PC-9 (cell line): ENCODE measurements at places on chromosomes 13 and 19.

GRCh38 chr13:42561752-42562467 is 12.0 kb upstream of the TNFSF11 start:
- no peaks in the 10 kb centered on the region for H3K27me3 ChIP-seq
- DNase-seq = no peak
- no peaks in the 10 kb centered on the region for H3K36me3 ChIP-seq
- H3K27ac ChIP-seq = no peak overlapping the region
- H3K4me3 ChIP-seq = no peak overlapping the region
- no peaks in the 10 kb centered on the region for H3K4me1 ChIP-seq

DNA sequence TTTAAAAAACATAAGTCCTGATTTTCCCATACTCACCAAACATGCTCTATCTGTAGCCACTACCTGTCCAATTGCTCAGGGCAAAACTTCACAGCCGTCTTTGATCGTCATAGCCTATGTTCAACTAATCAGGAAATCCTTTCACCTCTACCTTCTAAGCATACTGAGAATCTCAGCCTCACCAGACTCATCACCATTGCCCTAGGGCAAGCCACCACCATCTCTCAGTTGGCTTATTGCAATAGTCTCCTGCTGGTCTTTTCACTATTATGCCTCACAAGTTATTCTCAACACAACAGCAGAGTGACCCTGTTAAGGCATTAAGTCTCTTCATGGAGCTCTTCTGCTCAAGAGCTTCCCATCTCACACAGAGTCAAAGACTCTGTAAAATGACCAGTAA is 260.4 kb upstream of the MAB21L1 start:
- no peaks in the 10 kb centered on the region for H3K4me1 ChIP-seq
- no peak overlapping the region for H3K27ac ChIP-seq
- no peak for DNase-seq
- H3K4me3 ChIP-seq = no peak overlapping the region
- H3K36me3 ChIP-seq = no peaks in the 10 kb centered on the region

DNA sequence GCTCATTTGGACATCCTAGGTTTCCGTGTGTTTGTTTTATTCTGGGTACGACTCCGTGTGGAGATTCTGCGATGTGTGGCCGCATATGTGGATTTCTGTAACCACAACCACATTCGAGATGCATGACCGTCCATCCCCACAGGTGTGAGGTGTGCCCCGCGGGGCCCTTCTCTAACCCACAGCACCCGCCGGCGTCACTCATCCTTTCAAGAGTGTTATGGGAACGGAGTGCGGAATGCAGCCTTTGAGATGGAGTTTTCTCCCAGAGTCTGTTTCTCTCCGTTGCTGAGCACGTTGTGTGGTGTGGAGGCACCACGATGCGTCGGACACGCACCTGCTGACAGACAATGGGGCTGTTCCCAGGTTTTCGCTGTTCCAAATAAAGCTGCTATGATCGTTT is 40.0 kb downstream of the C13orf46 start:
- peaks cover 54% of the 10 kb centered on the region for H3K27me3 ChIP-seq
- no peak for DNase-seq
- H3K27ac ChIP-seq = no peak overlapping the region
- H3K4me1 ChIP-seq = no peaks in the 10 kb centered on the region
- no peaks in the 10 kb centered on the region for H3K36me3 ChIP-seq

- 0 out of 2 replicates have a peak, but pooled peaks cover 8% of the 10 kb centered on the region for H3K4me1 ChIP-seq
- no peak for DNase-seq
- peaks cover 15% of the 10 kb centered on the region for H3K27me3 ChIP-seq
Observed at GRCh38 chr13:102231479-102231878, 170.4 kb downstream of the FGF14 start.

- DNase-seq = peak; percentile 25
- peak overlapping the region; percentile 55 for H3K27ac ChIP-seq
- peak overlapping the region; percentile 78 for H3K4me3 ChIP-seq
Observed at GRCh38 chr19:57850553-57851017, 926 bp downstream of the ZNF587 start.

GRCh38 chr19:58429745-58430144 is 10.2 kb downstream of the ZNF132 start:
- H3K4me1 ChIP-seq = no peaks in the 10 kb centered on the region
- no peaks in the 10 kb centered on the region for H3K36me3 ChIP-seq
- DNase-seq = no peak
- no peak overlapping the region for H3K4me3 ChIP-seq
- H3K27ac ChIP-seq = no peak overlapping the region

GRCh38 chr13:113607056-113607888 is 22.7 kb downstream of the TFDP1 start:
- H3K27ac ChIP-seq = no peak overlapping the region
- H3K36me3 ChIP-seq = peaks cover 14% of the 10 kb centered on the region
- no peak overlapping the region for H3K4me3 ChIP-seq
- DNase-seq = no peak
- no peaks in the 10 kb centered on the region for H3K27me3 ChIP-seq
- no peaks in the 10 kb centered on the region for H3K4me1 ChIP-seq

DNA sequence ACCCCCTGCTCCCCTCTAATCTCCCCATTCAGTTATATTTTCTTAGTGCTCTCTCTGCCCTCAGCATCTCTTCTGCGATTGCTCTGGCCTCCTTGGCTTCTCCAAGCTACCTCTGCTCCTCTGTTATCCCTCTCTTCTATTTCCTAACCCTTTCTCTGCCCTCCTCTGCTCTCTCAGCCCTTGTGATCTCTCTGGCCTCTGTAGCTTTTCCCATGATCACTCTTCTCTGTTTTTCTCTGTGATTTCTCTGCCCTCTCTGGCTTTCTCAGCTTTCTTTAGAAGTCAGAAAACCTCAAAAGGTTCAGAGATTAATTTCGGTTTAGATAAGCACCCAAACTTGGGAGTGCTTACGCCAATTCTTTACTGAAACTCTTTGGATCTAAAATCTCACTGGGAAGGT is 795.0 kb downstream of the DIAPH3 start:
- H3K27ac ChIP-seq = no peak overlapping the region
- H3K36me3 ChIP-seq = no peaks in the 10 kb centered on the region
- H3K27me3 ChIP-seq = no peaks in the 10 kb centered on the region
- DNase-seq = no peak

DNA sequence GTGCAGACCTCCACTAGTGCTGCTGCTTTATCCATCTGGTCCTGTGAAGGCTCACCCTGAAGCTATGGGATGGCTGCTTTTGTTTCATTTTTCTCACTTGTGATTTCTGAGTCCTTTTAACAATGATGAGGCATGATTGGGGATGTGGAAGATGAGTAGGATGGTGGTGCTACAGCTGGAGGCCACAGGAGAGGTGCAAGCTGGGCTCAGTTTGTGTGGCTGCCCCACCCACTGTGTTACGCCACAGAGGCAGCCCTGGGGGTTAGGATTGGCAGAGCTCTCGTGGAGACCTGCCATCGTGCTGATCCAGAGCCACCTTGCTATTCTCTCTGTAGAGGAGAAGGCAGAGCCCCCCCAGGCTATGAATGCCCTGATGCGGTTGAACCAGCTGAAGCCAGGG is 19.6 kb upstream of the QTRT1 start:
- no peak overlapping the region for H3K27ac ChIP-seq
- peaks cover 79% of the 10 kb centered on the region for H3K36me3 ChIP-seq
- no peak overlapping the region for H3K4me3 ChIP-seq
- DNase-seq = no peak
- H3K27me3 ChIP-seq = no peaks in the 10 kb centered on the region

DNA sequence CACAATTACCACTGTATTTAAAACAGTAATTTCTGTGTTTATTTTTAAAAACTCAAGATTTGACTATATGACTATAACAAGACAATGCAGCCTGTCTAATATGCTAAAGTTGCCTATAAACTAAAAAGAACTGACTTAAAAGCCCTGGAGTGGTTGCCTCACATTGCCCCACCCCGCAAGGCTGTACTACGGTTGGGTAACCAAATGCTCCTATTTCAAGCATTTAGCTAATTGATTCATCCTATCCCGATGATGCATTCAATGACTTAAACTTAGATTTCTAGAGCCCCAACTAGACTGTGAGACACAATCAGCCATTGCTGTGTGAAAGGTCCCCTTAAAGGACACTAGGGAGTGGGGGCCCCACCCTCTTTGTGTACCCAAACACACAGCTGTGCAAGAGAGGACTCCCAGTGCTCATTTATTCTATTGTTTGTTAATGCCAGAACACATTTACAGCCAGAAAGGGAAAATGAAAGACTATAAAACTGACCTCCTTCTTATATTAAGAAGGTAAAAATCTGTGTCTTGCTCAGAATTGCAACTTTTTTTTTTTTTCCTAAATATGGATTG is 66.9 kb downstream of the MIPEP start:
- H3K36me3 ChIP-seq = peaks cover 6% of the 10 kb centered on the region; the same call in 1 of the 2 replicates
- H3K27me3 ChIP-seq = no peaks in the 10 kb centered on the region
- H3K4me1 ChIP-seq = no peaks in the 10 kb centered on the region
- DNase-seq = no peak

DNA sequence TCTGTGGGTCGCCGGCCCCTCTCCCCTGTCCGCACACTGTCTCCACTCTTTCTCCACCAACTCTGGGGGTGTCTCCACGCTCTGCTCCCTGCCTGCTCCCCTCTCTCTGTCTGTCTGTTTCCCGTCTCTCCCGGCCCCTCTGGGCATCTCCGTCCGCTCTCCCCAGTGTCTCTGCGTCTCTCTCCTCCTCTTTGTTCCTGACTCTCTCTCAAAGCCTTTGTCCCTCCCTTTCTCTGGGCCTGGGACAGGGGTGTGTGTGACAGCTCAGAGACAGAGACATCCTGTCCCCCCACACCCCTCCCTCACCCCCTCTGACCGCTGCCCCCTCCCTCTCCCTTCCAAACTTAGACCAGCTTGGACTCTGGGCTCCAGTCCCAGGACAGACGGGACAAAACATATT is 668 bp upstream of the SBK3 start:
- H3K4me1 ChIP-seq = peaks cover 74% of the 10 kb centered on the region
- H3K27ac ChIP-seq = peak overlapping the region; percentile 96
- H3K27me3 ChIP-seq = no peaks in the 10 kb centered on the region

GRCh38 chr19:940591-941291 is 14.9 kb downstream of the ARID3A start:
- H3K4me3 ChIP-seq = peak overlapping the region; percentile 35; the same call in 1 of the 2 replicates
- no peaks in the 10 kb centered on the region for H3K36me3 ChIP-seq
- H3K27me3 ChIP-seq = no peaks in the 10 kb centered on the region

DNA sequence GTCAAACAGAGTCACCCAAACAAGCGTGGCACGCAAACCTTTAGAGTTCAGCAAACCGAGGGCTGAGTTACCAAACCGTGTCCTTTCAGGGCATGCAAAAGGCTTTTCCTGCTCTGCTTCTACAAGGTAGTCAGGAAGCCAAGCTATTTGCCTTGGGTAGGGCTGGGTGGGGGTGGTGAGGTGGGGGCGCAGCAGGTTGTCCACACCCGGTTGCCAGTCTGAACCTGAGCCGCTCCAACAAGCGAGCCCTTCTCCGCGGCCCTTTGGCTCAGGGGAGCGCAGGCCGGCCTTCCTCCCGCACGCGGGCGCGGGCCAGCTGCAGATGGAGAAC is 347 bp upstream of the CLDN10 start:
- no peaks in the 10 kb centered on the region; the same call in 1 of the 2 replicates for H3K4me1 ChIP-seq
- DNase-seq = no peak
- no peaks in the 10 kb centered on the region for H3K27me3 ChIP-seq
- H3K27ac ChIP-seq = no peak overlapping the region
- no peaks in the 10 kb centered on the region for H3K36me3 ChIP-seq

- H3K4me1 ChIP-seq = no peaks in the 10 kb centered on the region
- no peaks in the 10 kb centered on the region for H3K27me3 ChIP-seq
- no peaks in the 10 kb centered on the region for H3K36me3 ChIP-seq
Observed at GRCh38 chr13:86840250-86841191, 830.6 kb upstream of the SLITRK5 start.

- H3K36me3 ChIP-seq = no peaks in the 10 kb centered on the region
- H3K4me1 ChIP-seq = peaks cover 9% of the 10 kb centered on the region; the same call in 1 of the 2 replicates
- no peak overlapping the region for H3K4me3 ChIP-seq
Observed at GRCh38 chr19:13098277-13099072, 4.2 kb downstream of the LYL1 start.

GRCh38 chr19:51293571-51294210 is 17.8 kb upstream of the IGLON5 start:
- no peaks in the 10 kb centered on the region for H3K4me1 ChIP-seq
- peaks cover 99% of the 10 kb centered on the region for H3K27me3 ChIP-seq
- H3K36me3 ChIP-seq = no peaks in the 10 kb centered on the region
- DNase-seq = no peak
- H3K4me3 ChIP-seq = no peak overlapping the region
- no peak overlapping the region for H3K27ac ChIP-seq

DNA sequence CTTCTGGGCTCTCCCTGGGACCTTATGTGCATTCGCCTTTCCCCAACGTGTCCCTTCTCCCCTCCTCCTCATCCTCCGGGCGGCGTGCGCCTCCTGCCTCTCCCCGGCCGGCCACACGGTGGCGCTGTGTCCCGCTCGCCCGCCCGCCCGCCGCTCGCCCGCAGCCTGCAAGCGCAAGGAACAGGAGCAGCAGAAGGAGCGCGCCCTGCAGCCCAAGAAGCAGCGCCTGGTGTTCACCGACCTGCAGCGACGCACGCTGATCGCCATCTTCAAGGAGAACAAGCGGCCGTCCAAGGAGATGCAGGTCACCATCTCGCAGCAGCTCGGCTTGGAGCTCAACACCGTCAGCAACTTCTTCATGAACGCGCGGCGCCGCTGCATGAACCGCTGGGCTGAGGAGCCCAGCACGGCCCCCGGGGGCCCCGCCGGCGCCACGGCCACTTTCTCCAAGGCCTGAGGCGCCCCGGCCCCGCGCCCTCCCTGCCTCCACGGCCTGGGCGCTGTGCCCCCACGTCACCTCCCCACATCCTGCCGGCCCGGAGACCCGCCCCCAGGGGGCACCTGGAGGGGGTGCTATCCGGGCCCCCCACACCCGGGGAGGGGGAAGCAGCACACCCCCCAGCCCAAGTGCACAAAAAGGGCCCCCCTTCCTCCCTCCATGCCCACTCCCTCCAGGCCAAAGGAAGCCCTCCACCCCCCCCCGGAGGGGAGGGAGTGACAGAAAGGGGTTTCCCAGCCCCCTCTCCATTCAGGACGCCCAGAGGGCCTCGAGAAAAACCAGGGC is 21.9 kb downstream of the ONECUT3 start:
- H3K36me3 ChIP-seq = no peaks in the 10 kb centered on the region
- H3K4me1 ChIP-seq = no peaks in the 10 kb centered on the region
- H3K27me3 ChIP-seq = no peaks in the 10 kb centered on the region
- H3K27ac ChIP-seq = no peak overlapping the region
- no peak for DNase-seq

GRCh38 chr13:45850027-45850613 is 1.4 kb downstream of the SIAH3 start:
- peaks cover 81% of the 10 kb centered on the region for H3K27me3 ChIP-seq
- H3K4me3 ChIP-seq = no peak overlapping the region
- no peak overlapping the region for H3K27ac ChIP-seq
- no peak for DNase-seq
